ENCODE measurements at places on chromosomes 1 and 21.

DNA sequence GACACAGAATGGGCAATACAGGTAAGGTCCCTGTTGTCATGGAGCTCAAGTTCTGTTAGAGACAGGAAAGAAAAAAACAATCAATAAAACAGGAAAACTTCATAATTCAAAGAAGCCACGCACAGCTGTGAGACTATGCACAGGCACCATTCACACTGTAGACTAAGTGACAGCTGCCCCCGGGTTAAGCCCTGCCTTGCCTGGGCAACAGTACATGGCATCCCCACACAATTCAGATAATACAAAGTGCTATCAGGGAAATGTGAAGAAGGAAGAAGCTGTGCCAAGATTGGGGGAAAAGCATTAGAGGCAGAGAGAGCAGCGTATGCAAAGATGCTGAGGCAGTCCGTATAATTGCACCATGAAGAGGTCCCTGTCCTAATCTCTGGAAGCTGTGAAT, 9.0 kb upstream of the KCNE2 start:
- no peak for DNase-seq

GRCh38 chr1:234844479-234845031, 234.6 kb upstream of the IRF2BP2 start:
- no peak for DNase-seq

DNA sequence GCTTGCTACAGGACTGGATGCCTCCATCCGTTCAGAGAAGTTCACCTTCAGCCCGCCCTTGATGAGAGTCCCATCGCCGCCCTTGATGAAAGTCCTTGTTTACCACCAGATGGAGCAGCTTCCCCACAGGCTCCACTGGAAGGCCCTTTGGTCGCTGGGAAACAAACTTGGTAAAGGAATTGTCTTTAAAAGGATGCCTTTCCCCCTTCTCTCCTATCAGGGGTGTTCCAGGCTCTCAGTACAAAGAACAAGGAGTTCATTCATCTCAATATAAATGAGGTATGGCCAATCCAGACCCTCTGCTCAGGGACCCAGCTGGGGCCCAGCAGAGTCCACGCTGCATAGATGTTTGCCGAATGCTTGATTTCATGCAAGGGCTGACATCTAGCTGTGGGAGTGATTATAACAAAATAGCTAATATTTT, 50.8 kb downstream of the CAPN9 start:
- no peak for DNase-seq

GRCh38 chr21:16376673-16377072, 646.9 kb downstream of the USP25 start:
- DNase-seq: no peak

DNA sequence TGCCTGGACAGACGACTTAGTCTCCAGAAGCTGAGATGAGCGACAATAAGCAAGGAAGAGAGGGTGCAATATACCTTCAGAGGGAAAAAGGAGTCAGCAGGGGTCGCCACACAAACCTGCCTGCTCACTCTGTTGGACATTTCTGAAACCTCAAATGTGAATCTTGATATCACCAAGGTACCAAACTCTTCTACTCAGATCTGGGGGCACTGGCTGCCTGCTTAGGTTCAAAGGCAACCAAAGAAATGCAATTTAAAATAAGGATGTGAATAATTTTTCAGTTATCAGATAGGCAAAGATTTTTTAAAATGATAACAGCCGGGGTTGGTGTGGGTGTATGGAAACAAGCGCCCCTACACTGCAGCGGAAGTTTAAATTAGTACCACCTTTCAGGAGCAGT, 164.2 kb downstream of the HIVEP3 start:
- no peak for DNase-seq

- DNase-seq: no peak
These were observed 752.1 kb downstream of the NCAM2 start for GRCh38 chr21:21750124-21750825.

- no peak for DNase-seq
These were observed 55.7 kb downstream of the ADSS2 start for GRCh38 chr1:244395965-244396364.

- no peak for DNase-seq
These were observed 6.3 kb upstream of the CHI3L2 start for GRCh38 chr1:111221276-111221632.

GRCh38 chr1:244362476-244362875, 89.2 kb downstream of the ADSS2 start:
- no peak for DNase-seq

DNA sequence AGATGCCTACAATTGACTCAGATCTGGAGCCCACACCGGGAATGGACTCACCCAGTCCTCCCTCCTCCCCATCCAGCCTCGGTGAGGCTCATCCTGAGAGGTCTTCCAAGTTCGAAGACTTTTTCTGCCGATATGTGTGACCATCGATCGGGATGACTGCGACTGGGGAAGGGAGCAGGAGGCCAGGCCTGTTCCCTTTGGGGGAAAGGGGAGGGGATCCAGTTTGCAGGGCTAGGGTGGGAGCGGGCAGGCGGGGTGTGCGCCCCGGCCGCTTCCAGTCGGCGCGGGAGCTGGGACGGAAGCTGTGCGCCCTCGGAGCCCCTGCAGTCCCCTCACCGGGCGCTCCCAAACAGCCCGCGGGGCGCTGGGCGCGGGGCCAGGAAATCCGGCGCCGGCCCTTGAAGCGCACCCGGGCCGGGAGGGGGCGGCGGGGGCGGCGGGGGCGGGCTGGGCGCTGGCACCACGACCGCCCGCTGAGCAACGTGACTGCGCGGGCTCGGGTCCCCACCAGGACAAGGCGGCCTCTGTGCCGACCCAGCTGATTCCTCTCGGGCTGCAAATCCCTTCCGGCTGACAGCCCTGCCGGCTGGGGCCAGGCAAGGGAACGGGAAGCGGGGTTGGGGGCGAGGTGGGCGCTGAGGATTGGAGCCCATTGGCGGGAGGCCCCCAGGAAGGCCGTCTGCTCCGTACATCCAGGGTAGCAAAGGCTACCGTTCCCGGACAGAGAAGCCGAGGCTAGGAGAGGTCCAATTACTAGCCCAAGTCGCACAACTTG, 103.9 kb downstream of the EBNA1BP2 start:
- DNase-seq: no peak

GRCh38 chr1:201228011-201228983, 37.7 kb downstream of the IGFN1 start:
- DNase-seq: no peak

- DNase-seq: no peak
These were observed 142.8 kb upstream of the ARHGEF16 start for GRCh38 chr1:3311711-3312110.
